Activated CD8-positive, alpha-beta memory T cell treated with anti-CD3 and anti-CD28 coated beads, Interleukin-2, amount 10 ng/mL, durations not matched to agents 7 days and 5 days (primary cell): ENCODE measurements at places on chromosomes 16 and 17.

GRCh38 chr16:2428784-2429033 lies 538 bp upstream of the CCNF start:
- DNase-seq = no peak

GRCh38 chr16:78390508-78391324 lies 291.3 kb downstream of the WWOX start:
- no peak for DNase-seq

DNA sequence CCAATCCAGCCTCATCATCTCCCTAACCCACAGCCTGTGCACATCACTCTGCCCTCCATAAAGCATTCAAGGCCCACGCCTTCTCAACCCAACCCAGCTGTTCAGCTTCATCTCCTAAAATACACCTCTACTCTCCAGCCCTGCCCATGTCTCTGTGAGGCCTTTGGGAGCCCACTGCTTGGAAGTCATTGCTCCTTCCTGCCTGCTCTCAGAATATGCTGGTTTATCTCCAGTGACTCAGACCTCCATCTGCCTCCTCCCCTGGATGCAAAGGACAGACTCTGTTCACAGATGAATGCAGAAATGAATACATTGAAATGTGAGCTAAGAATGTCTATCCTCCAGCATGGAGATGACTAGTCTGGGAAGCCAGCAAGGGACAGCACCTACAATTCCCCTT lies 19.0 kb downstream of the KCNG4 start:
- DNase-seq = no peak

DNA sequence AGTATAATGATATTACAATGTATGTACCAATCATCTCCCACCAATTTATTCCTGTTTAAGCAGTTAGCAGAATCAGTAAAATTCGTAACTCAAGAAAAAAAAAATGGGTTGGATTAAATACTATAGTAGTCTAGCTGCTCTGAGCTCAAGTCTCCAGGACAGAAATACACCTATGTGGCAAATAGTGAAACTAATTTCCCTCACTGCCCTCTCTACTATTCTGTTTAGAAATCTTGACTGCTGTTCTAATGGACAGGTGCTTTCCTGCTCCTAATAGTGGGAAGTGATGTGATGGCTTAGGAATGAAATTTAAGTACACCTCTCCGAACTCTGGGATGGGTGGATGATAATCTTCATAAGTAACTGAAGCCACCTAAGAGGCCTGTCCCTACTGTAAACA lies 175.7 kb downstream of the KCNJ2 start:
- no peak for DNase-seq

GRCh38 chr17:73921306-73921705 lies 277.1 kb upstream of the SDK2 start:
- DNase-seq = no peak

- DNase-seq = no peak
Observed at GRCh38 chr16:82384017-82384416, 214.0 kb upstream of the MPHOSPH6 start.

DNA sequence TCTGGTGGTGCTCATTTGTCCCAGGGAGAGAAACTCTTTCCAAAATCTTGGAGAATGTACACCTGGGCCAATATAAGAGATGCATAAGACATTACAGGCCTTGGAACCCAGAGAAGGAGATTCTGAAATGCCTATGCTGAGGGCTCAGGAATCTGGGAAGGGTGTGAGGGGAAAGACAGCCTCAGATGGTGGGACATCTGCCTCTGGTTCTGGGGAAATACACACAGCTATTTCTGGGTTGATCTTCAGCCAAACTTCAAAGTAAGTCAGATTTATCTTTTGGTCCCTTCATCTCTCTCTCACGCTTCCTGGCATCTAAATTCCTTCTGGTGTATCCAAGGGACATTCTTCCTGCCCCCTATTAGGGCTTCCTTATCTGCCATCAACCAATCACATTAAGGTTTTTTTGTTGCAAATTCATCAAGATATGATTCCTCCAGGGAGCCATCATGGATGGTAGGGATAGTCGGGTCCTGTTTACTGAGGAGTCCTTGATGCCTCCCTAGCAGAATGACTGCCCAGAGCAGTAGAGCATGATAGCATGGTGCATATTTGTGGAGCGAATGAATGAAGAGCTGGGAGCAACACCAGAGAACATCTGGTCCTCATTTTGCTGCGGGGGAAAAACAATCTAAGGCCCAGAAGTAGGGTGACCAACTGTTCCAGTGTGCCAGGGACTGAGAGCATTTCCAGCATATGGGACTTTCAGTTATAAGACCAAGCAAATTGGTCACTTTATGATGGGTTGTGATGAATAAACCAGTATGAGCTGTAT lies 35.7 kb upstream of the DYNLL2 start:
- DNase-seq = no peak

DNA sequence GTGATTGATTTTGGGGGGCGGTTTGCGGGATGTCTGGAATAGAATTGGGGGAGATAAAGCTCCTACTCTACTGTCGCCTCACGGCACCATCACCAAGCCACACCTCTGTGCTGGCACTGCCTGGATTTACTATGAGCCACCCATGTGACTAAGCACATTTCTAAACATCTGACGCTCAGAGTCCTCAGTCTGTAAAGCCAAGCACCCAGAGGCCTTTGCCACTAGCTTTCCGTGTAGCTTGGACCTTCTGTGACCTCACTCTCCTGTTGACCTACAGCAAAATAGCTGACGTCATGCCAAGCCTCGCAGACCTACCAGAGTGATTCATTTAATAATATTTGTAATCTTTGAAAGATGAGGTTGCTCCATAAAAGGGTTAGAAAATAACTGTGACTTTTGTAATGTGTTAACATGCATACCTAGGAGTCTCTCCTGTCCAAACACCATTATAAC lies 38.5 kb upstream of the MYOCD start:
- DNase-seq = no peak

- DNase-seq = no peak
Observed at GRCh38 chr16:16019488-16019887, 70.1 kb downstream of the ABCC1 start.

- DNase-seq = peak; percentile 52
Observed at GRCh38 chr16:57906382-57907316, 64.3 kb downstream of the CNGB1 start.

- no peak for DNase-seq
Observed at GRCh38 chr16:75494184-75494583, 1.1 kb downstream of the CHST6 start.

GRCh38 chr17:30393491-30393890 lies 14.8 kb downstream of the CPD start:
- no peak for DNase-seq

DNA sequence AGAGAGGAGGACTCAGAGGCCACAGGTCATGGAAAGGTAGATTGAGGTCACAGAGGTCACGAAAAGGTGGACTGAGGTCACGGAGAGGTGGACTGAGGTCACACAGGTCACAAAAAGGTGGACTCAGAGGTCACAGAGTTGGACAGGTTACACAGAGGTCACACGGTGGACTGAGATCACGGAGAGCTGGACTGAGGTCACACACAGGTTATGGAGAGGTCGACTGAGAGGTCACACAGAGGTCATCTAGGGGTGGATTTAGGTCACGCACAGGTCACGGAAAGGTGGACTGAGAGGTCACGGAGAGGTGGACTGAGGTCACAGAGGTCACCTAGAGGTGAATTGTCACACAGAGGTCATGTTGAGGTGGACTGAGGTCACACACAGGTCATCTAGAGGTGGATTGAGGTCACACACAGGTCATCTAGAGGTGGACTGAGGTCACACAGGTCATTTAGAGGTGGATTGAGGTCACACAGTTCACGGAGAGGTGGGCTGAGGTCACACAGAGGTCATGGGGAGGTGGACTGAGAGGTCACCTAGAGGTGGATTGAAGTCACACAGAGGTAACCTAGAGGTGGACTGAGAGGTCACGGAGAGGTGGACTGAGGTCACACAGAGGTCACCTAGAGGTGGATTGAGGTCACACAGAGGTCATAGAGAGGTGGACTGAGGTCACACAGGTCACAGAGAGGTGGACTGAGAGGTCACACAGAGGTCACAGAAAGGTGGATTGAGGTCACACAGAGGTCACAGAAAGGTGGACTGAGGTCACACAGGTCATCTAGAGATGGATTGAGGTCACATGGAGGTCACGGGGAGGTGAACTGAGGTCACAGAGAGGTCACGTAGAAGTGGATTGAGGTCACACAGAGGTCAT lies 26.7 kb upstream of the JPT2 start:
- DNase-seq = peak; percentile 43

DNA sequence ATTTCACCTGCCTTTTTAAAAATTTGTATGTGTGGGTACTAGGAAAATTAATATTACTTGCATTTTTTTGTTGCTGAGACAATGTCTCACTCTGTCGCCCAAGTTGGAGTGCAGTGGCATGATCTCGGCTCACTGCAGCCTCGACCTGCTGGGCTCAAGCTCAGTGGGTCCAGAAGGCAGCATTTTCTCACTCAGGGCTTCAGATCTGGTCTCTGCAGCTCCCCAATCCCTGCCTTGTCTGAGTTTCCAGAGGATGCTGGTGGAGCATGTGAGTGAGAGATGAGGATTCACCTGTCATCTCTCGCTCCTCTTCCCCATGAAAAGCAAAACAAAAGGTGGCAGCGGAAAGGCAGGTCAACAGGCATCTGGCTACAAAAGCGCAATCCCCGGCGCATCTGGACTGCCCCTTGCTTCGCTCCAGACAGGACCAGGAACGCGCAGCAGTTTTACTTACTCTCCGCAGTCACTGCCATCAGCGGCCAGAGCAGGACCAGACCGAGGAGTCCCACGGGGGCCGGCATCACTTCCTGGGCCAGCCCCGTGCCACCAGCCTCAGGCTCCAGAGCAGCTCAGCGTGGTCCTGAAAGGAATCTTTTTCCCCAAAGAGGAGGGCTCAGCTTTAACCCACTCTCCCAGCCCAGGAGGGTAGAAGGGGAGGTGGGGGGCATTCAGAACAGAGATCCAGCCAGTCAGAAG lies 59.9 kb downstream of the LITAF start:
- DNase-seq = no peak

- no peak for DNase-seq
Observed at GRCh38 chr17:66725956-66726355, 109.0 kb upstream of the CACNG5 start.

- no peak for DNase-seq
Observed at GRCh38 chr17:15958484-15958854, 13.5 kb downstream of the ADORA2B start.

- no peak for DNase-seq
Observed at GRCh38 chr17:41642252-41643156, 18.1 kb upstream of the KRT17 start.

GRCh38 chr17:81070541-81071246 lies 35.7 kb downstream of the BAIAP2 start:
- no peak for DNase-seq

GRCh38 chr16:1770328-1771187 lies 785 bp downstream of the NME3 start:
- peak; percentile 58 for DNase-seq

DNA sequence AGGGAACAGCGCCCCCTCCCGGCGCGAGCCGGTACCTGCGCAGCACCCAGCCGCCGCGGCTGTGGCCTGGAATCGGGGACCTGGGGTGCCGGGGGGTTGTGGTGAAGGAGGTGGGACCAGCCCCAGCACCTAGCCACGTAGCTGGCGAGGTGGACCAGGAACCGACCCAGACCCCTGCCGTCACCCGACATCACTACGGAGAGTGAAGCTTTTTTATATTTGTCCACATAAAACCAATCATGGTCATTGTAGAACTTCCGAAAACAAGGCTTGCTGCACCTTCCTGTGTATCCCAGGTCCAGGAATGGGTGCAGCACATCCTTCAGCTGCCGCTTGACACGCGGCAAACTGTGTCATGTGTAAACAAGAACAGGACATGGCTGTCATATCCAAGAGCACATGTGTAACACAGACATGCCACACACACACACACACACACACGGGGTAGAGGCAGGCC lies 1.3 kb downstream of the HBQ1 start:
- DNase-seq = no peak

DNA sequence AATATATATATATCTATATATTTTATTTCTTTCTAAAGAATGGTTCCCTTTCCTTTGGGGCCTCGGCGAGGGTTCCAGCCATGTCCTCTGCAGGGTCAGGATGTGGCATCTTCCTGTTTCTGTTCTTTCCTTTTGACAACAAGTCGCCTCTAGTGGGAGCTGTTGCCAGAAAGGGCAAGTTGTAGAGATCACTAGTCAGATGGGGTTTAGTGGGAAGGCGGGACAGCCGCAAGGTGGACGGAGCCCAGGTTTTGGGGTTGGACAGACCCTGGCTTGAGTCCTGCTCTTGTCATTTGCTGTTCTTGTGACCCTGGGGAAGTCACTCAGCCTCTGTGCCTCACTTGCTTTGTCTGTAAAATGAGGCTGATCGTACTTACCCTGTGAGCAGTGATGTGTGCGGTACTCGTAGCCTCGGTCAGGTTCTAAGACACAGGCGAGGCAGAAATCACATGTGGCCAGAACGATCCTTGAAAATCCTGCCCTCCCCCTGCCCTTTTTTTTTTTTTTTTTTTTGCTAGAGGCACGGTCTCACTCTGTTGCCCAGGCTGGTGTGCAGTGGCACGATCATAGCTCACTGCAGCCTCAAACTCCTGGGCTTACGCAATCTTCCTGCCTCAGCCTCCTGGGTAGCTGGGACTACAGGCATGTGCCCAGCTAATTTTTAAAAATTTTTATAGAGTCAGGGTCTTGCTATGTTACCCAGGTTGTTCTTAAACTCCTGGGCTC lies 80.1 kb downstream of the ABCC6 start:
- peak; percentile 49 for DNase-seq

DNA sequence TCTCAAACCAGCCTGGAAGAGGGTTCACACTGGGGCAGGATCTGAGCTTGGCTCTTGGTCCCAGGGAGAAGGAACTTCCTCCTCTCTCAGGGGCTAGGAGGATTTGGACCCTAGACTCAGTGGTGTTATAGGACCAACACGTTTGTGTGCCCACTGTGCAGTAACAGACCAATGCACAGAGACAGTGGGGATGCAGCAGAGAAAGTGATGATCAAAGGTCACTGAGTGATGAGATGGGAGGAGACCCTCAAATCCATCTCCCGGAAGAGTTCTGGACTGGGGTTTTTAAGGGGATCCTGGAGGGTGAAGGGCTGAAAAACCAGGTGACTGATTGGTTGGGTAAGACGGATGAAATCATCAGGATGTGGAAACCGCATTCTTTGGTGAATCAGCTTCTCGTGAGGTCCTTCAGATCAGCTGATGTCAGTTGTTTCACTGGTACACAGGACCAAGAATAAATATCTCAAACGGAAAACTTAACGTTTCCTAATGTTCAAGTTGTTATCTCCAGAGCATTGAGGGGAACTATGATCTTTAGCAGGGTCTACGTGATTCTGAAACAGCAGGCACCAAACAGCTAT lies 3.3 kb upstream of the VAC14 start:
- DNase-seq = peak; percentile 38

GRCh38 chr17:5557485-5557884 lies 26.8 kb downstream of the NLRP1 start:
- no peak for DNase-seq
